Gastroesophageal sphincter (tissue), 4 donors: ENCODE measurements at places on chromosomes 12 and 14.

DNA sequence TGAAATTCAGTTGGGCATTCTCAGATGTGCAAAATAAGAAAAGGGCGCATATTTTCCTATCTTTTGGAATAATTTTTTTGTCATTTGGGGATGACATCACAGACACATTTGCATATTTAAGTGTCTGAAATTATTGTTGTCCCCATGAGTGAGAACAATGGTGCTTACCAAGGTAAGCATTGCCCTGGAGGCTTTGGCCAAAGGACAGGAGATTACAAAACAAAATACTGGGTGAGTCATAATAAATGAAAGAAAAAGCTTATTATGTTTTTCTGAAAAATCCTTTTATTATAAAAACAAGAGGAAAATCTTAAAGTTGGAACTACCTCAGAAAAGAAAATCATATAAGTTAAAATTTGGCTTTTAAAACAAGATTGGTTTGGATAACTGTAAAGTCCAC, 254.9 kb downstream of the BTG1 start:
- ATAC-seq = no peak

DNA sequence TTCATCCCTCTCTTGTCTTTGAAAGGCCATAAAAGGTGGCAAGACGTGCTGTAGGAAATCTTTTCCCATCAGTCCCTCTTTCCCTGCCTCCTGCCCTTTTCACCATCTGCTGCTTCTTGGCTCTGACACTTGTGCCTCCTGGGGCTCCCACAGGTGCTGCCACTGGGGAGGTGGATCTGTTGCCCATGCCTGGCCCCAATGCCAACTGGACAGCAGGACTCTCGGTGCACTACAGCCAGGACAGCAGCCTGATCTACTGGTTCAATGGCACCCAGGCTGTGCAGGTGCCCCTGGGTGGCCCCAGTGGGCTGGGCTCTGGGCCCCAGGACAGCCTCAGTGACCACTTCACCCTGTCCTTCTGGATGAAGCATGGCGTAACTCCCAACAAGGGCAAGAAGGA, 6.5 kb downstream of the CLSTN3 start:
- no peak for ATAC-seq

DNA sequence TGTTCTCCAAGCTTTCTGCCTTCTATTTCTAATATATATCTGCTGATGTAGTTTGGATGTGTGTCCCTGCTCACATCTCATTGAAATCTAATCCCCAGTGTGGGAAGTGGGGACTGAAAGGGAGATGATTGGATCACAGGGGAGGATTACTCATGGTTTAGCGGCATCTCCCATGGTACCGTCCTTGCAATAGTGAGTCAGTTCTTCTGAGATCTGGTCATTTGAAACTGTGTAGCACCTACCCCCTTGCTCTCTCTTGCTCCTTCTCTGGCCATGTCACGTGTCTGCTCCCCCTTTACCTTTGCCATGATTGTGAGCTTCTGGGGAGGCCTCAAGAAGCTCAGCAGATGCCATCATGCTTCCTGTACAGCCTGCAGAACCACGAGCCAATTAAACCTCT, 26.2 kb upstream of the ALX1 start:
- no peak for ATAC-seq

- ATAC-seq = no peak
Measured at GRCh38 chr12:25497021-25497420, 56.1 kb downstream of the LMNTD1 start.

DNA sequence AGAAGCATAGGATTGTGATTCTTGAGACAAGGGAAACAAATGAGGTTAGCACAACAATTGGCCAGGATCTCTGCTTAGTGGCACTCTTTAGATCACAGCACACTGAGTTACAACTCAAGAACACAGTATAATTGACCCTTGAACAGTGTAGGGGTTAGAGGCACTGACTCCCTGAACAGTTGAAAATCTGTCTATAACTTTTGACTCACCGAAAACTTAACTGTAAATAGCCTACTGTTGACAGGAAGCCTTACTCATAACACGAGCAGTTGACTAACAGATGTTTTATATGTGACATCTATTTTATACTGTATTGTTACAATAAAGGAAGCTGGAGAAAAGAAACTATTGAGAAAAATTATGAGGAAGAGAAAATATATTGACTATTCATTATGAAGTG, 296.1 kb downstream of the RERGL start:
- ATAC-seq = no peak

GRCh38 chr14:90402016-90402415, 5.2 kb downstream of the CALM1 start:
- no peak for ATAC-seq

- ATAC-seq = no peak
Measured at GRCh38 chr12:86134561-86134960, 121.6 kb downstream of the MGAT4C start.

- ATAC-seq = no peak
Measured at GRCh38 chr14:102914474-102915291, 7.8 kb upstream of the AMN start.

GRCh38 chr12:89787763-89788162, 79.1 kb upstream of the ATP2B1 start:
- no peak for ATAC-seq

DNA sequence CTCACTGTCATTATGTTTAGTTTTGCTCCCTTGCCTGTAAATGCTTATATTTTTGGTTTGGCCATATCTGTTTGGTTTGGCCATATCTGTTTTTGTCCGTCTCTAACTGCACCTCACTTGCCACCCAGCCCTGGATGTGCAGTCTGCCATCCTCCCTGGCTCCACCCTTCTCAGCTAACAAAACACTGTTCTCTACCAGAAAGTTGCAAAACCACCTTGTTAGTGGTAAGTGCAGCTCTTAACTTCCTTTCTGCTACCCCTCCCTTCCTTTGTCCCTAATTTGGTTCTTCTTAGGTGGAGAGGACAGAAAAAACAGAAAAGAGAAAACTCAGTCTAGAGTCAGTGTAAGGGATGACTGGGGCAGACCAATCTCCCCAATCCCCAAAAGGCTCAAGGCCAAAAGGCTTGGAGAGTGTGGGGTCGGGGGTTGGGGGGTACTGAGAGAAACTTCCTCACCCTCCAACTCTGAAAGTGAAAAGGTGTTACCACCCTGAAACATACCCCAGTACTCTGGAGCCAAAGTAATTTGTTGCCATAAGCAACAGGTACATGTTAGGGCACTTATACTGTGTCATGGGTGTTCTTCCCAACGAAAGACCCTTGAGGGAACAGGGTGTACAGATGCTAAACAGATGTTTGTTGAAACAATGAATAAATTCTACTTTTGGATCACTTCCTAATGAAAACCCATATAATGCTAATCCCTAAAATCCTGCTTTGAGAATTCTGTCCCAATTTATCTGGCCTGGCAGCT, 5.0 kb downstream of the BIN2 start:
- ATAC-seq = no peak

DNA sequence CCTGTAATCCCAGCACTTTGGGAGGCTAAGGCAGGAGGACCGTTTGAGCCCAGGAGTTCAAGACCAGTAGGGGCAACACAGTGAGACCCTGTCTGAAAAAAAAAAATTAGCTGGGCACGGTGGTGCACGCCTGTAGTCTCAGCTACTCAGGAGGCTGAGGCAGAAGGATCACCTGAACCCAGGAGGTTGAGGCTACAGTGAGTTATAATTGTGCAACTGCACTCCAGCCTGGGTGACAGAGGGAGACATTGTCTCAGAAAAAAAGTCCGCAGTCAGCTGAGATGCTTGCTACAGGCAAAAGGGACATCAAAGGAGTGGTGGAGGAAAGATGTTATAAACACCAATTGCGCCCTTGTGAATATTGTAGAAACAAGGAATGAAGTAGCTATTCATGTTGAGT, 77.8 kb downstream of the NDUFA12 start:
- no peak for ATAC-seq

DNA sequence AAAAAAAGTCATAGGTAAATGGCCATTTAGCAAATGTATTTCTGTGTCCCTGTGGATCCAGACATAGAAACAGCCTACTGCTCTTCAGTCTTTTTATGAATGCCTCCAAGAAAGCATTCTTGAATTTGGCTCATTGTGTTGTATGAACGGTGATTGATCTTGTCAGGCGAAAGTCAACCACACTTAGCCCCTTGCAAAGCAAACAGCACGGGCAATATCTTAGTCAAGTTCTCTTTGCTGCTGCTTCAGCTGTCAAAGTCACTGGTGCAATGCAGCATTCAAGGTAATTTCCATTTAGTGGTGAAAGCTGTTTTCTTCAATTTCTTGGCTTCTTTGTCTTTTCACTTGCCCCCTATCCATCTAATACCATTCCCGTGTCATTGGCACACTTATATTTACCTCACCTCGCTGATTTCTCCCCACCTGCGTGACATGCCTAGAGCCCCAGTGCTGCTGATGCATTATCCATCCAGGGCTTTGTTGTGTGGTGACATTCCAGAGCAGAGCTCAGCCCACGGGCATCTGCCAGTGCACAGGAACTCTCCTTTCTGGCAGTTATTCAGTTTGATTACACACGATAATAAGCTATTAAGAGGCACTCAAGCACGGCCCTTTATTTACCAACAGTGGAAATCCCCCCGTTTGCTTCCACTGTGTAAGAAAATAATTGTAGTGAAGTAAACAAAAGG, 362.3 kb upstream of the NOVA1 start:
- no peak for ATAC-seq

GRCh38 chr14:105398726-105399465, 558 bp downstream of the TEX22 start:
- peak; percentile 48 for ATAC-seq

DNA sequence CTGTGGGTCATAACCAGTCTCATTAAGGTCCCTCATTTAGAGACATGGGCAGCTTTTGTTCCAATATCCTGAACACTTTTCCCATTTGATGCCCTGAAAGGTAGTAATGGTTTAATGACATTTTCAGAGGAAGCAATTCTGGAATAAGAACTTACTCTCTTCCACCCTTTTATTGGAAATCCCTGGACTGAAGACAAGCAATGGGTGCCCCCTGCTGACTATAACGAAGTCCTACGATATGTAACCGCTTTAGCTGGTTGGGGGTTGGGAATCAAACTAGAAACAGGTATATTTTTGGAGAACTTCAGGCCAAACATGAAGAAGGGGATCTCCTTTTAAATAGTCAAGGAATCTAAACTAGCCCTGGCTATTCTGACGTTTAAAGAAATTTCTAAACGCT, 20.5 kb downstream of the SARNP start:
- ATAC-seq = no peak

- ATAC-seq = no peak
Measured at GRCh38 chr12:104520242-104520900, 63.6 kb downstream of the CHST11 start.

DNA sequence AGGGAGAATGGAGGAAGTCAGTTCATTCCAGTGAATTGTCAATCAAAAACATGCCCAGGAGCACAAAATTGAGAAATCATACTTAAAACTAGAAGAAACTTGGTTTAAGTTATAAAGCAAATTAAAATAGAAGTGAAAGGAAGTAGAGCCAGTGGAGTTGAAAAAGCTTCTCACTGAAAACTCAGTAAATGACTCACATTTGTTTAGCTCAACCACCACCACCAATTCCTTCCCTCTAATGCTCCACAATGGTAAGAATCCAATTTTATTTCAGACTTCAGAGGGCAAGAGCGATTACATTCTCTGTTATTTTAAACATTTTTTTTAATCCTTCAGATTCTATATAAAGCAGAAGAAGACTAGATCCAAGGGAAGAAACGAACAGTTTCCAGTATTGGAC, 19.4 kb downstream of the UTP20 start:
- no peak for ATAC-seq

GRCh38 chr12:12518464-12518845, 44.2 kb downstream of the DUSP16 start:
- no peak for ATAC-seq

GRCh38 chr12:53051058-53051880, 1.4 kb downstream of the TNS2 start:
- ATAC-seq = peak; percentile 13

DNA sequence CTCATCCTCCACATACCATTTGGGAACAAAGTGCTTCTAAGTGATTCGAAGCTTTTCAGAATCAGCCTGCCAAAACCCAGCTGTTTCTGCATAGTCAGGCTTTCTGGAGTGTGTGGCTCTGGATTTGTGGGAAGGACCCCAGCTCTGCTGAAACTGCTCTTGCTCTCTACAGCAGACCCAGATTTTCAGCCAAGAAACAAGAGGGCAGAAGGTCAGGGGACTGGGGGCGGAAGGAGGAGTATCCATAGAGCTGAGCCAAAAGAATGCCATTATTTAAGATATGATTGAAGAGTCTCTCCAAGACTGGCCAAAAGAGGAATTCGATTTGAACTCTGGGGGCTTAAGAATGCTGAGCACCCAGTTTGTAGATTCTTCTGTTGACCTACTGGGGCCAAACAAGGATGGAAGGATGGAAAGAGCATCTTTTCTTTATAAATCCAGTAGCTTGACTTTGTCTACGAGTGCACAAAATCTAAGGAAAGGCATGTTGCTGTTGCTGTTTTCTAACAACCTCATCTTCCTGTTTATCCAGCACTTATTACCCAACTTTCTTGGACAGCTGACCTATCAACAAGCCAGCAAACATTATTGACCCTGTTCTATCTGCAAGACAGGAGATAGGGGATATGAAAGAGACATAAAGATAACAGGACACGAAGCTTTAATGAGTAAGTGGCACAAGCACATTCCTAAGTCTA, 29.2 kb downstream of the FBLN5 start:
- peak; percentile 72 for ATAC-seq

- no peak for ATAC-seq
Measured at GRCh38 chr14:65922142-65922541, 509.6 kb downstream of the FUT8 start.
